Stimulated activated CD8-positive, alpha-beta memory T cell treated with anti-CD3 and anti-CD28 coated beads, Interleukin-7, amount 100 ng/mL, for 1 hour (primary cell): ENCODE measurements at places on chromosomes 3 and 15.

DNA sequence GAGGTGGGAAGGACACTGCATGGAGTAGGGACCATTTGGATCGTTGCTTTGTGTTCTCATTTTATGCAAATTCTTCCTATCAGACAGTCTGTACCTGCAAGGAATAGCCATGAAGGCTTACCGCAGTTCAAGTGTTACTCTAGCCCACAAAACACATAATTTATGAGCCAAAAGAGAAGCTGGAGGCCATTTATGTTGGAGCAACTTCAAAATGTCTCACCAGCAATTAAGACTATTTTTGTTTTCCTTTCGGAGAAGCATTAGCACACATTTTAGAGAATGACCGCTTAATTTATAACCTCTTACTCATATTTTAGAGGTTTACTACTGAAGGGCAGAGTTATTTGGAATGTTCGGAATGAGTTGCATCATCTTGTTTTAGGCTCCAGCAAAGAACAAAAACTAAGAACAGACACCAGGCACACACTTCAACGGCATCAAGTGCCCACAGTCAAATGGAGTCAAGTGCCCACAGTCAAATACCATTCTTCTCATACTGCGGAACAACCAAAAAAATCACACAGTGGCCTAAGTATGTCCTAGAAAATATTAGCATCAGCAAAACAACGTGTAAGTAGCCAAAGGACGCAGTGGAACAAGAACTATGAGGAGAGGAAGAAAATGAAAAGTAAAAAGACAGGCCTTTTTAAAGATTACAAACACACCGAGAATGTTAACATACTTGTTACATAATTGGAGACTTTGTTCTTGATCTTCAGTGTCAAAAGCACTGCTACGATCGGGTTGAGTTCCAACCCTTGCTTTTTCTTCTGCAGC is 17.5 kb upstream of the GOLGA8J start:
- no peak for DNase-seq

DNA sequence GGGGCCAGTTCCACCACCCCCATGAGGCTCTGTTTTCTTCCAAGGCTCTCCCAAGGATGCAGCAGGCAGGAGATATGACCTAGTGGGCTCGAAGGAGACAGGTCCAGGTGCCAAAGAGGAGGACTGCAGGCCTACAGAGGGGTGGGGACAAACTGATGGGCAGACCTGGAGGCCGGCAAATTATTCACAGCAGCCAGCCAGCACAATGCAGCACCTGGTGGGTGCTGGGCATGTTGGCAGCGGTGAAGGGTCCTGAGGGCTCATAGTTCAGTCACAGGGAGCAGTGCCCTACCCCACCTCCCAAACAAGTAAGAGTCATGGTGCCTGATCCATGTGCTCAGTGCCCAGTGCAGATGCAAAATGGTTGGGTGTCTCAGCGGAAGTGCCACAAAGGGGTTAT is 171.7 kb downstream of the ABHD5 start:
- no peak for DNase-seq

DNA sequence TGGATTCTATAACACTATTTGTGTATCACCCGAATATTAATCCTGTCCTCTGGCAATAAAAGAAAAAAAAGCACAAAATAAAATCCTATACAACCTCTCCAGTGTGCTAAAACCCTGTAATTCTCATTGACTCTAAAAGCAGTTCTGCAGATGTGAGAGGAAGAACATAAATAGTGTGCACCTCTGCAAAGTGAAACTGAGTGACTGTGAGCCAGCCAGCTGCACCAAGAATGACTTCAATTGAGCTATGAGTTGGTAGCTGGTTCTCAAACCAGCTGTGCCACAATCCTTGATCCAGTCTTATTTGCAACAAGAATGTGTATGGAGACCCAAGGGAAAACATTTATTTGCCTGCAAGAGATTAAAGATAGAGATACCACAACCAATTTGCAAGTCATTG is 31.2 kb upstream of the COL8A1 start:
- no peak for DNase-seq

- DNase-seq: no peak
Observed at GRCh38 chr3:111311126-111311525, 230.9 kb upstream of the CD96 start.

DNA sequence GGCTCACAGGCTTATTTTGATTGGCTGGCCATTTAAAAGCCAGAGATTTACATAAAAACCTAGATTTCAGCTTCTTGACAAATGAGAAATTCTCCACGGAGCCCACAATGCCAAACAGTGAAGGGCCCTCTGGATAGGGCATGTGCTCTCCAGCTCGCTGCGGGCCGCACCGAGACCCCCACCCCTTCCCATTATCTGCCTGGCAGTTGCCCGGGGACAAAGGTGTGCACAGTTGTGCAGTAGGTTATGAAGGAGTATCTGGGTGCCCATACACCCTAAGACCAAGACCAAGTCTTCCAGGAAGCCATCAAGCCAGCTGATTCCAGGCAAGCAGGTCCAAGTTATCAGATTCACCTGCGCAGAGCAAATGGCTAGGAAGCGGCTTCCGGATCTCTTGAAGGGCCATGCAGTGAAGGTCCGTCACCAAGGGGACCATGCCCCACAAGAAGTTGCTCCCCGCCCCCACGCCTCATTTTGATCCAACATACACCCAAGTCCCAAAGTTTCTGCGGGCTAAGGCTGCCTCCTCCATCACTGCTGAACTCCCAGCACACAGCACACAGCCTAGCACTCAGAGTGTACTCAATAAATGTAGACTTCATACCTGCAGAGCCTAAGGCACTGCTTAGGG is 1.3 kb downstream of the MRPS25 start:
- DNase-seq: no peak

GRCh38 chr15:41483115-41483514 is 10.6 kb upstream of the ITPKA start:
- DNase-seq: no peak

GRCh38 chr3:9111417-9111816 is 138.0 kb downstream of the SRGAP3 start:
- no peak for DNase-seq

DNA sequence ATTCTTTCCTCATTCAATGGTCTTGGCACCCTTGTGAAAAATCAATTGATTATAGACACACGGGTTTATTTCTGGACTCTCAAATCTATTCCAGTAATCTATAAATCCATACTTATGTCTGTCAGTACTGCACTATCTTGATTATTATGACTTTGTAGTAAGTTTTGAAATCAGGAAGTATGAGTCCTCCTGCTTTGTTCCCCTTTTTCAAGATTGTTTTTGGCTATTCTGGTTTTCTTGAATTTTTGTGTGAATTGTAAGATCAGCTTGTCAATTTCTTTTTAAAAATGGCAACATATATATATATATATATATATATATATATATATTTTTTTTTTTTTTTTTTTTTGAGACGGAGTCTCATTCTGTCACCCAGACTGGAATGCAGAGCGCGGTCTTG is 32.3 kb upstream of the CFAP20DC start:
- no peak for DNase-seq

GRCh38 chr15:77609558-77609957 is 23.2 kb downstream of the LINGO1 start:
- DNase-seq: no peak

DNA sequence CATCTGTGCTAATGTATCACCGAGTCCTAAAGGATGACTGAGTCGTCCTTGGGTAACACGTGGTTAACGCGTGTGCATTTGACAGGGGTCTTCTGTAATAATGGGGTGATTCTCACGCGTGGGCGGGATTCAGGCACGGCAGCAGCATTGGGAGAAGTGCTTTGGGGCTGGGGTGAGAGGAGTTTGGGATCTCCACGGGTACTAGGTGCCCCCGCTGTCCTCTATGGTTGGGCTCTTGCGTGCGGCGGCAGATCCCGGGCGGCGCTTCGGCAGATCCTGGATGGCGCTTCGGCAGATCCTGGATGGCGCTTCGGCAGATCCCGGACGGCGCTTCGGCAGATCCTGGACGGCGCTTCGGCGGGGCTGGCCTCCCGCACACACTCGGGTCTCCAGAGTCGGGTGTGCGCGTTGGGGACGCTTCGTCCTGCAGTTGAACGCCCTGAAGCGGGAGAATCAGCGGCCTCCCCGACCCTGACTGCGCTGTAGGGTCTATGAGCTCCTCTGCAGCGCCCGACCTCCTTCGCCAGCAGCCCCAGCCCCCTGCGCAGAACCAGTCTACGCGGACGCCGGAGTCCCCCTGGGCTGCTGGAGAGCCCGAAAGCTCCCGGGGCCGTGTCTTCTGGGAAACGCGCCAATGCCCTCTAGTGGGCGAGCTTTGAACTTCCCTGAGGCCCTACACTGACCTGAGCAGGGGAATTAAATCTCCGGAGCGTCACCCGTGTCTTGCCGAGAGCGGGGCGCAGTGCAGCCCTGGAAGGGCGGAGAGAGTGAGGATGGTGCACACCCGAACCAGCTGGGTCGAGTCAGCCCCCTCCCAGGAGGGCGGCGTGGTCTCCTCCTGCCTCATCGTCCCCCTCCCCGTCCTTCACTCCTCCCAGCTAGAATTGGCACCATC is 48.1 kb upstream of the EPHB3 start:
- peak; percentile 64 for DNase-seq

DNA sequence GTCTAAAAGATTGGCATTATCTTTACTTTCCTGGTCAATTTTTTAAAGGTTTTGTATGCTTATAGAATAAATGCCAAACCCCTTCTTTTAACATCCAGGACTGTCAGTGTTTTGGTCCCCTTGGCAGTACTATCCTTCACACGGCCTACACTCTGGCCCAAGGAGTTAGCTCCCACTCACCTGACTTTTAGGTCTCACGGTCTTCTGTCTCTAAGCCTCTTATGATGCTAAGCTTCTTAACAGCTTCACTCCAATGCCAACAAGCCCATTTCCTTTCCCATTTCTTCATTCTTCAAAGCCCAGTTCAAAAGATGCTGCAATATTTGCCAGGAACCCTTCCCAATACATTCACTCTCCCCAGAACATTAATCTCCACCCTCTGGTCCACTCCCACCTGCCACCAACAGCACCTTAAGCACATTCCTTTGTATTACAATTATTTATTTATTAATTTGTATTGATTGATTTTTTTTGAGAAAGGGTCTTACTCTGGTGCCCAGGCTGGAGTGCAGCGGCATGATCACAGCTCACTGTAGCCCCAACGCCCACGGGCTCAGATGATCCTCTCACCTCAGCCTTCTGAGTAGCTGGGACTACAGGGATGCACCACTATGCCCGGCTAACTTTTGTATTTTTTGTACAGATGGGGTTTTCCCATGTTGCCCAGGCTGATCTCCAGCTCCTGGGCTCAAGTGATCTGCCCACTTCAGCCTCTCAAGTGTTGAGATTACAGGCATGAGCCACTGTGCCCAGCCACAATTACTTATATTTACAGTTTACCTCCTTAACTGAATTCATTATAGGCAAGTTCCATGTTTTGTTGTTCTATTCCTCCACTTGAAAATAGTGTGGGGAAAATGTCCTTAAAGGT is 27.8 kb downstream of the IFT80 start:
- DNase-seq: no peak

- DNase-seq: no peak
Observed at GRCh38 chr3:178907081-178907480, 164.5 kb downstream of the ZMAT3 start.

DNA sequence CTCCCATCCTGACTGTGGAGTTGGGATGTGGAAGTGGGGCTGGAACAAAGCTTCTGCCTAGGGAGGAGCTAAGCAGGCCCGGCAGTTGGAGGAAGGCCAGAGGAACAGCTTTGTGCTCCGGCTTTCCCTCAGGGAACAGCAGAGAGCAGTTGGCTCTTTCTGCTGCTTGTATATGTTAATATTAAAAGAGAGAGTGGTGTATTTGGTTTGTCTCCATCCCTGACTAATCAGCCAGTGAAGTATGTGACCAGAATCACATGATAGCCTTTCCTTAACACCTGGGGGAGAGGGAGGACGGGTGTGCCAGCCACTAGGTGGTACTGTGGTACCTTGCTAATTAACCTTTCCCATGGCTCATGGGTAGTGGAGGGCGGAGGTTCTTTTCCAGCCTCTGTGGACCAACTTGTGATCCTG is 10.0 kb downstream of the EIF2B5 start:
- DNase-seq: no peak

GRCh38 chr3:181383760-181384159 is 328.0 kb upstream of the SOX2 start:
- DNase-seq: no peak

GRCh38 chr3:160851629-160852210 is 95.7 kb downstream of the PPM1L start:
- DNase-seq: no peak

DNA sequence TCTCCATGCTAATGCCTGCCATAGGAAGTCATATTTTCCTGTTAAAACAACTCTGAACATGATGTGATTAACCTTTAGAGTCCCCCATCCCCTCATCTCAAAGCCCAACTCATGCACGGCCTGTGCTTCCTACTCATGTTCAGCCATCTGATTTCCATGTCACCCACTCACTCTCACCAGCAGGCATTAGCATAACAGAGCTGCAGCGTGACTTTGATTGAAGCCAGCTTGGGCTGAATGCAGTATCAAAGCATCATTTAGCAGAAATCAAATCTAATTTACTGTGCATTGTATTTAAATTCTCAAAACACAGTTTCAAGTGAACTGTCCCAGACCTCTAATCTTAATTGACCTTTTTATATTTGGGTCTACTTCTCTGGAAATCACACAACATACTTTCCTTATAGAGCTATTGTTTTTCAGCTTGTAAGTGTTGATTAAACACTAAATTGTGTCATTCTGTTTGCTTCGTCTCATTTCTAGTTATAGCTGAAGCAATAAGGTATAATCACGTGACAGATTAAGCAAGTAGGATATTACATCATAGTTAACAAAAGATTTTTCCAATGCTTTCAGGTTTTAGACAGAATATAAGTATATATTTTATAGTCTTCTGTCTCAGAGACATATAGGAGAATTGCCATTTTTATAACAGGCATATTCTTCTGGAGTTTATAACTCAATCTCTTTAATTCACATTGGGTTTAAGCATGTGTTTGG is 501.5 kb downstream of the ROBO2 start:
- no peak for DNase-seq

DNA sequence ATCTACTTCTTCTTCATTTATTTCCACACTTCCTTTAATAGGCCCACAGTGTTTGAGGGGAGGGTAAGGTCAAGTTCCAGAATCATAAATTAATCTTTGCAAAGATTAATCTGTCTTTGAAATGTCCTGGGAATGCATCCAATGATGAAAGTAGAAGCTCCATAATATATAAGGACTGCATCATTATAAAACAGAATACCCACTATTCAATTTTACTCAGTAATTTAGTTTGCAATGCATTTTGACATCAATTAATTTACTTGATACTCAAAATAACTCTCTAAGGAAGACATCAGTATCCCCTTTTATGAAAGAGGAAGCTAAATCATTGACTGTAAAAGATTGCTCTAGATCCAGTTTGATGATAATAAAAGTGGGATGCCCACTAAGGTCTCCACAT is 777.2 kb downstream of the GRM7 start:
- no peak for DNase-seq

GRCh38 chr15:91316126-91316525 is 216.1 kb downstream of the SV2B start:
- DNase-seq: no peak
